Muscle of arm (tissue), 14 donors: ENCODE measurements at places on chromosomes 7 and 10.

DNA sequence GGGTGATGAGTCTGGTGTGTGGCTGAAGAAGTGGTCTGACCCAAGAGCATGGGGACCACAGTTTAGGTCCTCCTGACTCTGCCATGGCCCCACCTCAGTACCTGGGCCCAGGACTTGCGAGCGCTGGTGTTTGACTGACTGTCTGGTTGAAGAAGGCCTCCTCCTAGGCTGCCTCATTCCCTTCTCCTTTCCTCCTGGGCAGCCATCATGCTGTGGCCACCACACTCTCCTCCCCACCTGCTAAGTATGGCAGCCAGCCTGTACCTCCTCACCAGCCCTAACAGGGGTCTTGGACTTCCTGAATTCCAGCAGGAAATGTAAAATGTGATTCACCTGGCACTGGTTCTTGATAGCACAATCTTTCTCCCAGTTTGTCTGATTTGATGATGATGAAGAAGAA lies 156.8 kb upstream of the GPR26 start:
- no peak for DNase-seq

DNA sequence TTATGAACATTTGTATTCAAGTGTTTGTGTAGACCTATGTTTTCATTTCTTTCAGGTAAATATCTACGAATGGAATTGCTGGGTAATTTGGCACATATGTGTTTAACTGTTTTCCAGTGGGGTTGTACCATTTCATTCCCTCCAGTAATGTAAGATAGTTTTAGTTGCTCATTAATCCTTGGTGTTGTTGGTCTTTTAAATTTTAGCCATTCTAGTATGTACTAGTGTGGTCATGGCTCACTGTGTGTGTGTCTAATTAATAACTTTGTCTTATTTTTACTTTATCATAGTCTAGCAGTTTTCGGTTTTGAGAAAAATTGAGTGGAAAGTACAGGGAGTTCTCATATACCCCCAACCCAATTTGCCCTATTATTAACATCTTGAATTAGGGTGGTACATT lies 278.8 kb downstream of the CAMK1D start:
- DNase-seq = no peak

GRCh38 chr10:109343293-109343692 lies 580.0 kb downstream of the XPNPEP1 start:
- no peak for DNase-seq

GRCh38 chr7:7746458-7746857 lies 28.1 kb upstream of the RPA3 start:
- no peak for DNase-seq

- DNase-seq = no peak
Observed at GRCh38 chr10:95290461-95291364, at the start of gene PDLIM1. TSS of gene PDLIM1 (minus strand) at chr10:95291003. CDS start at chr10:95290915, 88 bp downstream.

GRCh38 chr10:13637303-13637856 lies 50.6 kb downstream of the PRPF18 start:
- DNase-seq = no peak

- DNase-seq = no peak
Observed at GRCh38 chr10:117257721-117258120, 16.8 kb downstream of the SLC18A2 start.

DNA sequence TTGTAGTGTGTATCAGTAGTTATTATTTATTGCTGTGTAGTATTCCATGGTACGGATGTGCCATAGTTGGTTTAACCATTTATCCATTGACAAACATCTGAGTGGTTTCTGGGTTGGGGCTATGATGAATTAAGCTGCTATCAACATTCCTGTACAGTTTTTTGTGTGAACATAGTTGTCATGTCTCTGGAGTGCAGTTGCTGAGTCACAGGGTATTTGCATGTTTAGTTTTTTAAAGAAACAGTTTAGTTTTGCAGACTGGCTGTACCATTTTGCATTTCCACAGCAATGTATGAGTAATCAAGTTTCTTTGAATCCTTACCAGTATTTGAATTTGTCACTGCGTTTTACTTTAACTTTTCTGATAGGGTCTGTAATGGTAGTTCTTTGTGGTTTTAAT lies 516.7 kb upstream of the CELF2 start:
- DNase-seq = no peak

DNA sequence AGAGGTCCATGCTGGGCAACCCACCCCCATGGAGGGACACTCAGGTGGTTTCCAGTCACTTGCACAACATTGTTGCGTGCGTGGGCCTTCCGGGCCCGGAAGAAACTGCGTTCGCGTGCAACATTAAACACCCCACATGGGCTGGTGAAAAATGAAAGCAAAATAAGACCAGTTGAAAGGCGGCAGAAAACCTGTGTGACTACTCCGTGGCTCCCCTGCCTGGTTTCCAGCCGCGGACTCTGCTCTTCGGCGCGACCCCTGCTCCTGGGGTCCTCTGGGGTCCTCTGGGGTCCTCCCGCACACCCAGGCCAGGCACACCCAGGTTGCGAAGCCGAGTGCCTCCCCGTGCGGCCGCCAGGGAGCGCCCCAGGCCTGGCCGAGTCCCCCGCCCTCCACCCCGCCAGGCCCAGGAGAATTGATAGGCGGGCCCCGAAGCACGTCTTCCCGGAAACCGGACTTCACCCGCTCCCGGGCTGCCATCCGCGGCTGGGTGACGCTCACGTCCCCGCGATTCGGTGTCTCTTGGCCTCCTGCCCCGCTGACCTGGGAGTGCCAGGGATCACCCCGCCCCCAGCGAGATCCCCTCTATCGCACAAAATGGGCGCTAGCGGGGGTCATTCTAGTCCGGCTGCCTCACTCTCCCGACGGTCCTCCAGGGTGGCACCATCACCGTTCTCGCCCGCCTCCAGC lies 1.9 kb upstream of the SH2D4B start:
- DNase-seq = peak; percentile 54

DNA sequence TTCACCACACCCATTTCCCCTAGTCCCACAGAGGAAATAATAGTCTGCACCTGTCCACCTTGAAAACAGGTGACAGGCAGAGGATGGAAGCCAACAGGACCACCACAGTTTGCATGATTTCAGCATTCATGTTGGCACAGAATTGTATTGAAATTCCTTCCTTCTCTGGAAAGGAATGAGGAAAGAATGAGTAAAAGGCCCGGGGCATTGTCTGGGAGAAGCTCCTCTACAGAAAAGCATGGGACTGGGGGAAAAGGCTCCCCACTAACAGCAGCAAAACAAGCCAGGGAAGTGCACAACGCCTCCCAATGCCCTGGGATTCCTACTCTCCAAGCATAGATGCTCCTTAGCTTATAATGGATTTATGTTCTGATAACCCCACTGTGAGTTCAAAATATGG lies 28.5 kb upstream of the TOMM7 start:
- DNase-seq = no peak

DNA sequence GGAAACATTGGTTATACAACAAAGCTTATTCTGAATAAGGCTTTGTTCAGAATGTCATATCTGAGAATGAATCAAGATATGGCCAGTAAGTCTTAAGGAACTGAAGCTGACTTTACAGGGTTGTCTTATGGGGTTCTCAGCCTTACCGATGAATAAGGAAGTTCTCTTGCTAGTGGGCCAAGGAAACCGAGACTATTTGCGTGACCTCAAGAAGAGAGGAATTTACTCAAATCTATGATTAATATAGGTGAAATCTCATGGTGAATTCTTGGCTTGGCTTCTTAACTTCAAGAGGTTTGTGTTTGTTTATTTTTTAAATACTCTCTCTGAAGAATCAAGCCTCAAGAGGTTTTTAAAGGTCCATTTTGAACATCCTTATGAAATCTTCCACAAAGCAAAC lies 4.7 kb upstream of the MRLN start:
- no peak for DNase-seq

GRCh38 chr7:81260152-81260551 lies 341.3 kb upstream of the SEMA3C start:
- no peak for DNase-seq

DNA sequence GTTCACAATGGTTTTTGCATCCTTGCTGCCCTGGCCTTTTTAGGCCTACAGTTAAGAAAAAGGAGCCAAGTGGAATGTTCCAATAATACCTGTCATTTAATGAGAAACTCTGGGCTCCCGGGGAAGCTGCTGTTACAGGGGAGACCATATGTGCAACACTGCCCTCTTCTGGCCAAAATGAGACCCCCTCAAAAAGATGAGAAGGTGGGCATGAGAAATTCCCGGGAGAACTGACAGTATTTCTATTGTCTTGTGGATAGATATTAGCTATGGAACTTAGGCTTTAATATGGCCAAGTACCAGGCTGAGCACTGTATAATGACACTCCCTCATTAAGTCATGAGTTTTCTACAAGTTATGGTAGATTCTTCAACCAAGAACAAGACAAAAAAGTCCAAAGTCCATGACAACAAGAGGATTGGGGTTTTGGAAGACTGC lies 99.4 kb downstream of the CCDC3 start:
- DNase-seq = peak; percentile 71

DNA sequence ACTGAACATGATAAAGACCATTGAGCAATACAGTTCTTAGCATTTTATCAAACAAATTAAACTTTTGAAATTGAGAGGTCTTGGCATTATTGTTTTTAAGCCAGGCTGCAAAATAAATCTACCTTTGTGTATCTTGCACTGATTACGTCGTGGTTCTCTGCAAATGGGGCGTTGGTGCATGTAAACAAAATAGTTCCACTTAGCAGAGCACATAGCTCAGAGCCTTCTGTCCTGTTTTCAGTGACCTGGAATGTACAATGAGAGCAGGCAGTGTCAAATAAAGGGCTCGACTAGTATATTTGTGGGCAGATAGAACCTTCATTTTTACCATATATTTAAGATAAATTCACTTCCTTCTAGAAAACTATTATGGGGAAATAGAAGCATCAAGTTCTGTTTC lies 333.9 kb upstream of the SMIM30 start:
- DNase-seq = no peak

GRCh38 chr10:83427101-83427500 lies 712.2 kb upstream of the GHITM start:
- no peak for DNase-seq

GRCh38 chr10:59809644-59809974 lies 56.4 kb upstream of the MRLN start:
- DNase-seq = no peak

DNA sequence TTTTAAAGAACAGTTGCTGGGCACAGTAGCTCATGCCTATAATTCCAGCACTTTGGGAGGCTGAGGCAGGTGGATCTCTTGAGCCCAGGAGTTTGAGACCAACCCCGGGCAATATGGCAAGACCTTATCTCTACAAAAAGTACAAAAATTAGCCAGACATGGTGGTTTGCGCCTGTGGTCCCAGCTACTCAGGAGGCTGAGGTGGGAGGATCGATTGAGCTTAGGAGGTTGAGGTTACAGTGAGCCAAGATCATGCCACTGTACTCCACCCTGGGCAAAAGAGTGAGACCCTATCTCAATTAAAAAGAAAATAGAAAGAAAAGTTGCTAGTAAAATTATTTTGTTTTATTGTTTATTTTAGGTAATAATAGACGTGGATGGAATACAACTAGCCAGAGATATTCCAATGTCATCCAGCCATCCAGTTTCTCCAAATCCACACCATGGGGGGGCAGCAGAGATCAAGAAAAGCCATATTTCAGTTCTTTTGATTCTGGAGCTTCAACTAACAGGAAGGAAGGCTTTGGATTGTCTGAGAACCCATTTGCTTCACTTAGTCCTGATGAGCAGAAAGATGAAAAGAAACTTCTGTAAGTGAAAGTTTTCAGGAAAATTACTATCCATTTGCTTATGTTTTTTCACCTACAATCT lies 3.0 kb downstream of the NUP42 start:
- DNase-seq = peak; percentile 55

DNA sequence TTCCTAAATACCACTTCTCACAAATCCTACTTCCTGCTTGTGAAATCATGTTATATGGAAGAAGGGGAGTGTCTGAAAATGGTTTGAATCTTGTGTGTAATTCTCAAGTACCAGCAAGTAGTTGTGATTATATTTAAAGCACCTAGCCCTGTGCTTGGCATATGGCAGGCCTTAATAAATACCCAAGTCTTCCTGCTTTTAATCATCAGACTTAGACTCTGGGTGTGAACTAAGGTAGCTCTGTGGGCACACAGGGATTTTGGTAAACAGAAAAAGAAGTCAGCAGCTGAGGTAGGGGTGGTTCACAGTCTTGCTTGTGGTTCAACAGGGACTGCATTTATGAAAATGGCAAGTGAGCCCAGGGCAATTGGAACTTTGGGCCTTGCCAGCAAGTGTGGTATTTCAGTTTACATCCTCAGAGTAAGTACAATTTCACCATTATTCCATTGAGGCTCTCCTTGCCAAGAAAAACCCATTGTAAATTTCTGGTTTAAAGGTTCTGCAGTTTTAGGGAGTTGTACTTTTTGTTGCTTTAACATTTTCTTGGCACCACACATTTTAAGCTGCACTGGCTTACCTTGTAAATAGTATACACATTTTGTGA lies 215.5 kb downstream of the AUTS2 start:
- DNase-seq = no peak

DNA sequence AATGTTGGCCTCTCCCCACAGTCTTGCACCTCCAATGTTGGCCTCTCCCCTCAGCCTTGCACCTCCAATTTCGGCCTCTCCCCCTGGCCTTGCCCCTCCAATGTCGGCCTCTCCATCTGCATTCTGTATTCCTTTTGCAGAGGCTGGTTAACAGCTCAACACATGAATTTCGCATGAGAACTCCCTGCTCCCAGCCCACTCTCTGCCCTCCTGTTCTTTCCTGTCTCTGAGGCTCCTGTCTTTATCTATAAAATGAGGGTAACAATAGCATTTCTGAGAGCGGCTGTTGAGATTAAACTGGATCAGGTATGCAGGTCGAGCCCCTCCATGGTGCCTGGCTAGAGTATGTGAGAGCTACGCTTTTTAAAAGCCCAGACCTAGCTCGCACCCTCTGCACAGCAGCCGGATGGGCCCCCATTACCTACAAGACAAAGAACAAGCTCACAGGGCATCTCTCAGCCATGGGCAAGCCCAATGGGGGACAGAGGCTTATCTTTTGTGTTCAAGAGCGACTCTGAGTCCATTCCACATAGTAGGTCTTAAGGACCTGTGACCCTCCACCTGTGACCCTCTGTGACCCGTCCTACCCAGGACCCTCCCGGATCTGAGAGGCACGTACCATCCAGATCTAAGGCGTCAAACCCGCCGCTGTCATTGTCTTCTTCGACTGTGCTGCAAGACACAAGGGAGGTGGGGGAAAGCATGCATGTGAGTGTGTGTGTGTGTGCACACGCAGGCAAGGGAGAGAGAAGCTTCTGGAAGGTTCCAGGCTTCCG lies 82.2 kb upstream of the GNA12 start:
- DNase-seq = no peak

GRCh38 chr10:12849319-12850181 lies 152.0 kb downstream of the CCDC3 start:
- no peak for DNase-seq

- DNase-seq = no peak
Observed at GRCh38 chr7:120131096-120131839, 141.7 kb upstream of the KCND2 start.

DNA sequence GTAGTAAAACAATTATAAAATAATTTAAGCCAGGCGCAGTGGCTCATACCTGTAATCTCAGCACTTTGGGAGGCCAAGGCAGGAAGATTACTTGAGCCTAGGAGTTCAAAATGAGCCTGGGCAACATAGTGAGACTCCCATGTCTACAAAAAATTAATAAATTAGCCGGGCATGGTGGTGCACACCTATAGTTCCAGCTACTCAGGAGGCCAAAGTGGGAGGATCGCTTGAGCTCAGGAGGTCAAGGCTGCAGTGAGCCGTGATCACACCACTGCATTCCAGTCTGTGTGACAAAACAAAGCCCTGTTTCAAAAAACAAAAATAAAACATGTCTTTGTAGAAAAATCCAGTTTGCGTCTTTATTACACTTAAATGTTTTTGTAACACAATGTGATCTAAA lies 141.9 kb upstream of the KAT6B start:
- no peak for DNase-seq

- peak; percentile 49 for DNase-seq
Observed at GRCh38 chr7:33805630-33806233, 99.6 kb upstream of the BMPER start.
